ENCODE measurements at places on chromosomes 6 and 20.

DNA sequence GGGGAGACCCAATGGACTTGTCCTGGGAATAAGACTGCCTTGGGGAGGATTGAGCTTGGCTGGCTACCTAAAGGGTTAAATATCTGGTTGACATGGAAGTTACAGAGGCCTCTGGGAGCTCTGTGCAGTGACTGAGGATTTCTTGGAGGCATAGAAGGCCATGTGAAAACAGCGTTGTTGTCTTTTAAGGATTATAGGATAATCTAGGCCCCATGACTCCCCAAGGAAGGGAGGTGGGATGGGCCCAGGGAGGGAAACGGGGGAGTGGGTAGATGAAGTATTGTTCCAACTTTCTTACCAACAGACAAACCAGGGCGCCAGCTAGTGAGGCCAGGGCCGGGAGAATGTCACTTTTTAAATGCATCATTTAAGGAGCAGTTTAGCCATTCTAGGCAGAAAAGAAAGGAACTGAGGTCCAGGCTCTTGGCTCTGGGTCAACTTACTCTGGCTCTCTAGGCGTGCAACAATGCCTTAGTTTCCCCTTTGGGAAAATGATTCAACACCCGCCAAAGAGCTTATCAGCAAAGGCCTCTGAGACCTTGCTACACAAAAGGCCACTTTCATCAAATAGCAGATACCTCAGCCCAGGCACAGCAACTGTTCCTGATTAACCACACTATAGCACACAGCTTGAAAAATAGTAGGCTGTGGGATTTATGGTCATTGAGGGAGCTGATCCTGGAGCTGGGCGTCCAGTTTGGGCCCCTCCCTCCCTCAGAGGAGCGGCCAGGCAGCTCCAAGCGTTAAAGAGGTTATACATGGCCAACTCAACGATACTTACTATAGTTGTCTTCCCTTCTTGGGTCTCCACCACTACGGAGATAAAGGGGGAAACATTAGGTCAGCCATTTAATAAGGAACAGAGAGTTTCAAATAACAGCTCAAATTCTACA, 7.0 kb downstream of the MRPS18A start:
- no peak for DNase-seq

DNA sequence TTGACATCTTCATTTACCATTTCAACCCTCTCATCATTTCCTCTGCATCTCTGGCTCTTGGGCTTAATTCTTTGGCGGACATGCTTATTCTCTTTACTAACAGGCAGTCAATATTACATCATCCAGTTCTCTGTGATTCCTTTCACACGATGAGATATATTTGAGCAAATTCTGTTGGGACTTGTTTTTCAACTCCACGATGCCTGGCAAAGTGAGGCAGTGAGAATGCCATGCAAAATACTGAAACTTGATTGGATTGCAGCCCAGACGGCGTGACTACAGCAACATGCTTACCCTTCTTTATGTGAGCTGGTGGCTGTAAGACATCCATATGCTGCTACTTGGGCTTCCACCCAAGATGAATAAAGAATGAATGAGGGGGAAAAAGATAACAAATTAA, 101.7 kb upstream of the SPACA1 start:
- DNase-seq: no peak

DNA sequence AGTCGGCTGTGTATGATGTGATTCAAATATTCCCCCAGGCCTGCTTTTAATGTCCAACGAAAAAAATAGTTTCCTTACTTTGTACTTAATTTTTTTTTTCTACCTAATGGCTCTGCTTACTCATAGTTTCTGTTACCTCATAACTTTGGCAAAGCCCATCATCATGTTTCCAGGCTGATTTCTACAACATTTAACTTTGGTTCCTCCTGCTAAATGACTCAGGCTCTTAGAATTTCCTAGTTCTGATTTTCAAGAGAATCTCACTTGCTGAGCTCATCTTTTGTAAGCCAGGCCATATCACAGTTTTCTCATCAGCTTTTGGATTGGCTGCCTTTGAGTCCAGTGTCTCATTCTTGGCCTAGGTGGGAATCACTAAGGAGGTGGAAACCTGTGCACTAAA, 323.1 kb downstream of the HDGFL1 start:
- no peak for DNase-seq

- DNase-seq: no peak
Observed at GRCh38 chr6:170124836-170125235, 166.0 kb downstream of the DLL1 start.

DNA sequence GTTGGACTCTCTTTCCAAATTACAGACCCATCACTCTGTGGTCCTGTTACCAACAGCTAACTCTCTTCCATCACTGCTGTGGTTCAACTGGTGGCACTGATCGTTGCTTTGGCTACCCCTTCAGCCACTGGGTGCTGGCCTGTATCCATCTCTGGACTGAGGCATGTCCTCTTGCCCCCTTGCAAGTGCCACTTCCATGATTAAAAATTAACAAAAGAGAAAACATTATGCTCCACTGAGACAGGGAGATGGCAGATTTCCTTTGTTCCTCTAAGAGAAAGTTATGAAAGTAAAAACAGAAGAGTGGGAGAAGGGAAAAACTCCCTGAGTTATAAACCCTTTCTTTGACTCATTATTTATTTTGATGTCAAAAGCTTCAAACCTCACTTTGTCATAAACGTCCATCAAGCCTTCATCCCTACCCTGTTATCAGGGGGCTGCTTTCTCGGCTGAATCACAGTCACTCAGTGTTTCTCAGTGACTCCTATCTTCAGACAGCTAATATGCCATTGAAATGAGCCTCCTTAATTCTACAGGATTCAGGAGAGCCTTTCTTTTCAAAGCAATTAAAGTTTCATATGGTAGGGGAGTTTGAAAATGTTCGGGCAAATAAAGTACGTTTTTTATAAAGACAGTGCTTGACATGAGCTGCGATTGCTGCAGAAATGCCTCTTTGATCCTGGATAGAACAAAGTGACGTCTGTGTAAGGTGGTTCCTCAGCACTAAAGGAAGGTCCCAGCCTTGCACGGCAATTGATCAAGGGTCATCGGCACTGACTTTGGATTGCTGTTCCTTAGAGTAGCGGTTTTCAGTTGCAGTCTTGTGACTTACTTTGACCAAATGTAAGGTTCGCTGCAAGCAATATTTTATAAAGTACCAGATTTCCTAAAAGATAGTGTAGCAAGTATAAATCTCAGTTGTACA, 49.9 kb upstream of the PBOV1 start:
- no peak for DNase-seq

GRCh38 chr6:34969662-34970265, 80.7 kb downstream of the ANKS1A start:
- DNase-seq: no peak

DNA sequence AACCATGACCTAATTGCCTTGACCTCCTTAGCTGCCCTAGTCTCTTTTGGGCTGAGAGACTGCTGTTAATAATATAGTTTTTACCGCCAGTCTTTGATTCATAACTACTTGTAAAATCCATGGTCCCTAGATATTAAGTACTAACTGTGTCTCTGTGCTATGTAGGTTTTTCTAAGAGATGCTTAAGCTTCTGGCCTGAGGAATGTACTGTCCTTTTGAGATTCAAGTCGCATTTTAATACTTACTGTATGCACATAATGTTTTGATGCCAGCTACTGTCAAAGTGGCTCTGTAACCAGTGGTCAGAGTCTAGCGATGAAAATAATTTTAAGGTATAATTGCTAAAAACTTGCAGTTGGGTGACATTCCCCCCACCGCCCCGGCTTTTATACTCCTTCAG, 2.1 kb downstream of the AKAP12 start:
- no peak for DNase-seq

GRCh38 chr20:50895111-50895830, 36.0 kb downstream of the ADNP start:
- DNase-seq: no peak

GRCh38 chr6:6587696-6588063, 840 bp upstream of the LY86 start:
- no peak for DNase-seq

GRCh38 chr20:17059465-17059864, 167.4 kb upstream of the PCSK2 start:
- DNase-seq: no peak

- no peak for DNase-seq
Observed at GRCh38 chr20:46552460-46553420, 2.3 kb upstream of the OCSTAMP start.

DNA sequence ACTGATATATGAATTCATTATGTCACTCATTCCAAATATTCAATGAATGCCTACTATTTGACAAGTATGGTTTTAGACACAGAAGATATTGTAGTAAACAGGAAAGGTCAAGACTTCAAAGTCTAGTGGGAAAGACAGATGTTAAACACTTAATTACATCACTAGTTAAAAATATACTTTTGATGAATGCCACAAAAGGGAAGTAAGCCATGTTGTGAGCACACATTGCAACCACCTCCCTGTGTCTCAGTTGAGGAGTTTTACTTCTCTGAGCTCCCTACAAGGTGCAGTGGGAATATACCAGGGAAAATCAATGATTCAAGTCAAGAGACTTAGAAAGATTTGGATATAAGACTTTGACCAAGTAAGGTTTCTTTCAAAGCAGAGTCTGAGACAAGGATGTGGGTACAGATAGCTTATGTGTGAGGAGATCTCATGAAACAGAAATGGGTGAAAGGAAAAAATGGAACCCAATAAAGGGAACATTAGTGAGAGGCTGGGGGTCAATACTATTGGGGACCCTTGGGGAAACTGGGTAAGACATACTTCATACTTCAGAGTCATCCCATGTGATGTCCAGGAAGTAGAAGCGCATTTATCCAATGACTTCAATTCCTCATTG, 503.7 kb downstream of the KIF16B start:
- DNase-seq: no peak

- no peak for DNase-seq
Observed at GRCh38 chr6:129046526-129046925, 163.6 kb downstream of the LAMA2 start.

GRCh38 chr6:14478381-14479225, 361.0 kb downstream of the CD83 start:
- no peak for DNase-seq

DNA sequence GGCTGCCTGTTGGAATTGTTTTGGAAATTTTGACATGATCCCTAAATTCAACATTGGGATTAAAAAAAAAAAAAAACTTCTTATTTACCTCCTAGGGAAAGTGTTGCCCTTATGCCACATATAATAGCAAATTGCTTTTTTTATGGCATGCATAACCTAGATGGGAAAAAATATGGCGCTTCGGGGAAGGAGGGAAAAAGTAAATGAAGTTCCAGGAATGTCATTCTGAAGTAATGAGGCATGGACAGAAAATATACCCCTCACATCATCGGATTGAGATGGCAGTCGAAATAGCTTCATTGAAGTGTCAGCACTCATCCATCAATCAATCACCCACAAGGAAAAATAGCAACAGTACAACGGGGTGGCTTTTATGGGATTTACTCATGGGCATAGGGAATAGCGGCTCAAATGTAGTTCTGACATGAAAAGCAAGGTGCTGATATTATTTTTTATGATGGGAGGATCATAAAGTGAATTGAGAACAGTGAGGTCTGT, 104.8 kb downstream of the ZNF217 start:
- DNase-seq: no peak

DNA sequence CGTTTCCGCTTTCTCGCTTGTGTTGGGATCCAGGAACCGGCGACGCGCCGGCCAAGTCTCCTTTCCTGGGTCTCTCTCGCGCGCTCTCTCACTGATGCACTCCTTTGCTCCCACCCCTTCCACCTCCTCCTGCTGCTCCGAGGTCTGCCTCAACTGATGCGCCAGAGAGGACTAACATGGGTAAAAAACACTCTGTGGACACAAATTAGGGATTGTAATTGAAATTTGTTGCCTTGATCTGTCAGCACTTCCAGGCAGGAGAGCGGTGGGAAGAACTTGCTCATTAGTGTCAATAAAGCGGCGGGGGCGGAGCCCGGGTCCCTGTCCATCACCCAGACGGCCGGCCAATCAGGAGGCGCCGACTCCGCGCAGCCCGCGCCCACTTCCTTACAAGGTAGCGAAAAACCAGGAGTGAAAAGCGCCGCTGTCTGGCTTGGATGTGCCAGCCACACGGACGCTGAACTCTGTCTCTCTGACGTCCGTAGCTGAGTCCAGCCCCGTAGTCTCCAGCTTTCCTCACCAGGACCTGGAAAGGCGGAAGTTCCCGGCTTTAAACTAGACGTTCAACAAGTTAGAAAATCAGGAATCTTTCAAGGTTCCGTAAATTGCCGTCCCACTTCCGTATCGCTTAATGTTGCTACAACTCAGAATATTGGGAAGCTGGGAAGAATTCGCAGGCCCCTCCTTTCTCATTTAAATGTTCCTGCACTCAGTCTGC, at the start of gene TBX18:
Gene TBX18, minus strand, starts transcription at position 267 of the 718 bp plus-strand sequence. CDS start 417 bp downstream, outside the sequence.
- DNase-seq: no peak

DNA sequence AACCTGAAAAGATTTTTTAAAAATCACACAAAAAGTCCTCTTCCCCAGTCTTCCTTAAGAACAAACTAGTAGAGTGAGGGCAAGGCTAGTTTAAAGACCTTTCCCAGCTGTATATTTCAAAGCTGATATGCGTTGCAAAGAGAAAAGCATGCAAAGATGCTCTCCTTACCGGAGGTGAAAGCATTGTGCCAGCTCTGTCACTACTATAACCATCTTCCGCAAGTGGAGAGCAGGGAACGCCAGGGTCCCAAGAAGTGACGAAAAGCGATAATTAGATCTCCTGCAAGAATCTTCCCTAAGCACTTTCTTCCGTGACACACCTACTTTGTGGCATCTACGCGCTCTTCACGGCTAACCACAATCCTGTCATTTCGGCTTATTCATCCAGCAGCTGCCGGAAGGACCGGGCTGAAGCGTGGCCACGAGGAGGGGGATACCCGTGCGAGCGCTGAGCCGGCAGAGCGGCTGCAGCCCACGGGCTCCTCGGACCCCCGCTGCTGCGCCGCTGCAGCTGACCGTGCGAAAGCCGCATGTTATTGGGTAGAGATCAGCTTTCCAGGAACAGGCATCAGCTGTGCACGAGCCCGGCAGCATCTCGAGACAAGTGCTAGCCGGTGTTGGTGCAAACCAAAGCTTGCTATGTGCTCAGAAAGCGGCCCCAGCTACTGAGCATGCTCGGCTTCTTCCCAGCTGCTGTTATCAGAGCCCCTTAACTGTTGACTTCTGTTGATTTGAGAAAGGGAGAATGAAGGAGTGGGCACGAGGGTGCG, 57.2 kb upstream of the ARHGAP18 start:
- DNase-seq: no peak

- no peak for DNase-seq
Observed at GRCh38 chr20:33560026-33560425, 70.1 kb downstream of the CBFA2T2 start.

Data from cortex of kidney (tissue), 1 donor.